ENCODE measurements at places on chromosomes 3 and 15.

DNA sequence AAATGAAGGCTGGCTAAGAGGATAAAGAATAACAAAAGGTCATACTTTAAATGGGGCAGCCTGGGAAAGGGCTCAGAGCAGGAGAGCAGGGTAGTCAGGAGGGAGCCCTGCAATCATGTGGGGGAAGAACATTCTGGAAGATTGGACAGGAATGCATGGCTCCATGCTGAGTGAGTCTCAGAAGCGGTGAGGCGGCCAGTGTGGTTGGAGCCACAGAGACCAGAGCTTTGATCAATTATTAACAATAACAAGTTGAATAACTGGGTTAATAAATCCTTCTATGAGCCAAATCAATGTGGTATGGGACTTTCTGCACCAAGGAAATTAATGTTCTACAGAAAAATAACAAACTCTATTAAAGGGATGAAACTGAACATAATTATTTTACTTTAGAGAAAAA is 57.9 kb upstream of the DCUN1D1 start:
- no peak for DNase-seq

GRCh38 chr3:15159501-15160136 is 46.4 kb upstream of the CAPN7 start:
- DNase-seq, result no peak

DNA sequence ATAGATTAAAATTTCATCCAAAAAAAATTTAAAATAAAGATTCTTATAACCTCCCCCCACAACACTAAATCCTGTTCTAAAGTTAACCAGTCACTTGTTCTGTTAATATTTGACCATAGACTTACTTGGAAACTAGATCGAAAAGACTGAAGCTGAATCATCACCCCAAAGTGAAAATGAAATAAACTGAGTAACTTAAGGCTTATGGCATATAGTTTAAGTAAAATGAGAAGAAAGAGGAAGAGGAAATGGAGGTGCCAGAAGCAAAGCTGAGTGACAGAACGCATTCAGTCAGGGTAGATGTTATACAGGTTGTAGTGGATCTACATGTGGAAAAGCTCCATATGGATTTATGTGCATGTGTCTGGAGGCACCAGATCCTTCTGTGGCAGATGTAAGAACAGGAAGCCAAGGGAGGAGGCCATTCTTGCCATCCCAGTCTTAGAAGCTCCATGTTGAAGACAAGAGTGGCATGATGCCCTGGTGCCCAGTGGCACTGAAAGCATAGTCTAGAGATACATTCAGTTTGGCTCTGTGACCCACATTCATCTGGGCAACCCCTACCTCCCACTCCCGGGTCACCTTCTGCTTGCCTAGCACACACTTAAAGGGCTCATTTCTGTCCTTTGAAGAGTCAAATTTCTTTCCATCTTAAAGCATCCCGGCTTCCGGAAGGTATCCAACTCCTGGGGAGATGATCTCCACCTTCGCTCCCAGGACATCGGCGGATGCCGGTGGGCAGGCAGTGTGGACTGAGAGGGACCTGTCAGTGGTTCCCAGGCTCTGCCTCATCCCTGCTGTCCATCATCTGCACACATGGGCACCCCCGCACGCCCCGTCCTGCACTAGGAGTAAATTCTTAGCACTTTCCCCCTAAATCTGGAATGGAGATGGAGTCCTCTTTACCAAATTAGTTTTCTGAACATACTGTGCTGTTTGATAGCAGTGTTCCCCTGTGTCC is 90.8 kb downstream of the NEO1 start:
- DNase-seq, result no peak

- no peak for DNase-seq
Observed at GRCh38 chr3:36923523-36923943, 21.3 kb downstream of the TRANK1 start.

Measured in fibroblast of skin of right biceps (primary cell).